ENCODE measurements at places on chromosomes 5 and 9.

DNA sequence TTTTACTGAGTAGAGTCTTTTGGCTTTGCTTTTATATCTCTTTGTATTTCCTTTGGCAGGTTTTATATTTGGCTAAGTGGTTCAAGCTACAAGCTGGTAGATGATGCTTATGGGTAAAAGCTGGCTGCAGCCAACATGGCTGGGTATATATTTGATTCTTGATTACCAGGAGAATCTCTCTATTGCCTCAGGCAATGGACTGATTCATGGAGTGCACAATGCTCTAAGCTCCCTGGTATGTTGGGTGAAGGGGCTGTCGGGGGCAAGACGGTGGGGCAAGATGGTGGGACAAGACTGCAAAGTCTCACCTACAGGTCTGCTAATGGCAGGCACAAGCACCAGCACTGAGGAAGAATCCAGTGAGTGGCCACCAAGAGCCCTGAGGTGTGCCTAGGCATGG is 366.6 kb downstream of the DMAC1 start:
- no peak for DNase-seq

DNA sequence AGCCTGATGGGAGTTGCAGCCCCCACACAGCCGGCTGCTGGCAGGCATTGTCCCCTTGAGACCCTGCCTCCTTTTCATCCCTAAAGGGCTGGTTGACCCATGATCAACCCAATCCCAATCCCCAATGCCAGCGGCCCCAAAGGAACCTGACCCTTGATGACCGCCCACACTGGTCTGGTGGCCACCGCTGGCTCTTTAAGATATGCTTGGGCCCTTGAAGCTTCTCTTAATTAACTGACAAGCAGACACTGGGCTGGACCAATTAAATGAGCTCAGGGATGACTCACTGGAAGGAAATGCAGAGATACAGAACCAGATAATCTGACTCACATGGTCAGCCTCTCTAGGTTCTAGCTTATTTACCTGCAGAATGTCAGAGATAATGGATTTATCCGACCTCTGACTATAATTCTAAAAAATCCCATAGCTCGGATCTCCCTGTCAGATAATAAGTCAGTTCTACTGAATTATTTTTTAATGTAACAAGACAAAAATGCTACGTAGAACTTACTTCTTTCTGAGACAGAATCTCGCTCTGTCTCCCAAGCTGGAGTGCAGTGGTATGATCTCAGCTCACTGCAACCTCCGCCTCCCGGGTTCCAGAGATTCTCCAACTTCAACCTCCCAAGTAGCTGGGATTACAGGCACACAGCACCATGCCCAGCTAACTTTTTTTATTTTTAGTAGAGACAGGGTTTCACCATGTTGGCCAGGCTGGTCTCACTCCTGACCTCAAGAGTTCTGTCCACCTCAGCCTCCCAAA is 11.1 kb upstream of the MLANA start:
- peak; percentile 7 for DNase-seq

DNA sequence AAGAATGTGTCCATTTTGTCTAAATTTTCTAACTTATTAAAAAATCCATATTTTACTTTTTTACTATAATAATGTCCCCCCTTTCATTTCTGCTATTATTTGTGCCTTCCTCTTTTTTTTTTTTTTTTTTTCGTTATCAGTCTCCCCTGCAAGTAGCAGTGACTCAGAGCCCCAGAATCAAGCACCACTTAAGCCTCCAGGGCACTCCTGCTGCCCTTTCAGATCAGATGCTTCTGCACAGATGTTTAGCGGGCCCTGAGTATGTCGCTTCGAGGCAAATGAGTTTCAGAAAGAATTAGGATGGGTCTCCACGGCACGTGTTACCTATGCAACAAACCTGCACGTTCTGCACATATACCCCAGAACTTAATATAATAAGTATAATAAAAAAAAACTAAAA is 11.7 kb downstream of the MED7 start:
- no peak for DNase-seq

- DNase-seq, result no peak
Observed at GRCh38 chr5:2111569-2112105, 228.9 kb upstream of the IRX4 start.

GRCh38 chr9:136648751-136649150 is 14.0 kb upstream of the EGFL7 start:
- no peak for DNase-seq

GRCh38 chr5:2373631-2374030 is 377.8 kb downstream of the IRX2 start:
- DNase-seq, result no peak

DNA sequence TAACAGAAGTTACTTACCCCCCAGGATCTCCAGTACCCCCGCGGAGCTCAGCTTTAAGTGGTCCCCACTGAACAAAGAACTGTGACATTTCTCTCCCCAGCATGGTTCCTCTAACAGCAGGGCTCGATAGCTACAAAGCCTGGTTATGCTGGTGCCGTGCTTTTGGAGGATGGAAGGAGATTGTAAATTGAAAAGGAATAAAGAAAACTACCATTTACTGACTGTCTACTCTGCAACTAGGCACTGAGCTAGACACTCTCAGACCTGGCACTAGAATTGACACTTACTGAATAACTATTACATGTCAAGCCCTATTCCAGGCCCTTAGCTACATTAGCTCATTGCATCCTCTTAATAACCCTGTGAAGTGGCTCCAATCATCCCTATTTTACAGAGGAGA is 145.3 kb downstream of the TTLL11 start:
- DNase-seq, result no peak

DNA sequence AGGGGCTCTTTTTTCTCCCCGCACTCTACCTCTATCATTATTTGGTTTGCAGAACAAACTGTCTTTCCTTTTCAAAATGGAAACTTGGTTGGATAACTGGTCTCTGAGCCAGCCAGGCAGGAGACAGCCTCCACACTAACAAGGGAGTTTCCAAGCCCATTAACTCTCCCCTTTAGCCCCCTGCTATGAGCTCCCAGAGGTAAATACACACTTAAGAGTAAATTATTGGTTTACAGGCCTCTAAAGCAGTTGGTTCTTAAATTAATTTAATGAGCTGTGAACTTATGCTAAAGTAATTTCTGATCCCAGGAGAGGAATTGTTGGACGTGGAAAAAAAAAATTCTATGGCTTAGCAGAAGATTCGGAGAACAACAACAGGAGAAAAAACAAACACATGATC is 30.3 kb downstream of the EPB41L4A start:
- no peak for DNase-seq

- peak; percentile 15 for DNase-seq
Observed at GRCh38 chr9:91500509-91501014, 76.9 kb upstream of the NFIL3 start.

DNA sequence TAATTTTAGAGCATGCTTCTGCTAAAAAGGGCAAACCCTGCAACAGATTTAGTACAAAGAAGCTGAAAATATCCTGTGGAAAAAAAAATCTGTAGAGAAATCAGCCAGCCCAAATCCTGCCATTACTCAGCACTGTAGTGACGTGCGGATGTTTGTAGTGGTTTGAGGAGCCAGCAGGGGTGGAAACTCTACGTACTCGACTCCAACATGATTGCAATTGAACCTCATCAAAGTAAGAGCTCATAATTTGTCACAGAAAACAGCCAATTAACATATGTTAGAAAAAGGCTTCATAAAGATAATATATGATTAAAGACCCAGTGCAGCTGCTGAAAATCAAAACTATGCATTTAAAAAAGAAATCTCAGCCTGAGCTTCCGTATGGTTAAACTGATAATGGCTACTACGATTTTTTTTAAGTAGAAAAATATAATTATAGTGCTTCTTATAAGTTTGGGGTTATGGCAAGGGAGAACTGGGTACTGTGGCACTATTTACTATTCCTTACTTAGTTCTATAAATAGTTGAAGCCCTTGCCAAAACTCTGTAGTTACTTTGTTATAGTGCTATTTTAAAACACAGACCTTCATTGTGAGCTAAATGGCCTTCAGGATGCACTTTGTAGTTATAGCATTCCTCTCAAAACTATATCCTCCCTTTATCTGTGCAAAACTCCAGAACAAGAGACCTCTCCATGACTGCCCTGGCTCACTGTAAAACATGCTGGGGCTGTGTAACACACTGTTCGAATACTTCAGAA is 49.4 kb downstream of the MEF2C start:
- peak; percentile 5 for DNase-seq

- no peak for DNase-seq
Observed at GRCh38 chr9:2465921-2466460, 155.6 kb upstream of the VLDLR start.

GRCh38 chr9:35615981-35616680 is 2.1 kb downstream of the CD72 start:
- DNase-seq, result no peak

GRCh38 chr9:111897601-111898137 is 1.1 kb downstream of the UGCG start:
- DNase-seq, result no peak

DNA sequence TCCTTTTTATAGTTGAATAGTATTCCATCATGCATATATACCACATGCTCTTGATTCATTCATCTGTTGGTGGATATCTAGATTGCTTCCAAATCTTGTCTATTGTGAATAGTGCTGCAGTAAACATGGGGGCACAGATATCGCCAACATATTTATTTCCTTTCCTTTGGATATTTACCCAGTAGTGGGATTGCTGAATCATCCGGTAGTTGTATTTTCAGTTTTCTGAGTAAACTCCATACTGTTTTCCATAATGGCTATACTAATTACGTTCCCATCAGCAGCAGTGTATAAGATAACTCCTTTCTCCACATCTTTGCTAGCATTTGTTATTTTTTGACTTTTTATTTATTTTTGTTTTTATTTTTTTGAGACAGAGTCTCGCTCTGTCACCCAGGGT is 3.3 kb downstream of the SNX2 start:
- DNase-seq, result no peak

DNA sequence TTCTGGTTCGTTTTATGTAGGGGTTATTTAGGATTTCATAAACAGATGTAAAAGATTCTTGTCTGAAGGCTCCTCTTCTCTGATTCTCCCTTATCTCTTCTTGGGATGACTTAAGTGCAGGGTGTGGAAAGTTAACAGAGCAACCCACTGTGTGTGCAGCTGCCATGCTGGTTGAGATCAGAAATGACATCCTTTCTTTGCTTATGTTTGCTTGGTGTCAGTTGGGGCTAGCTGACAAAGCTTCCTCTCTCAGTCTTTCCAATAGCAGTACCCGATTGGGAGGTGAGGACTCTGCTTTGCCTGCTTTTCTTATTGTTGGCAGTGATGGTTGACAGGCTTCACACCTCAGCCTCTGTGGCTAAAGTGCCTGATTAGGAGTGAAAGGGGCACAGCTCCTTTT is 26.5 kb downstream of the OGN start:
- DNase-seq, result no peak

DNA sequence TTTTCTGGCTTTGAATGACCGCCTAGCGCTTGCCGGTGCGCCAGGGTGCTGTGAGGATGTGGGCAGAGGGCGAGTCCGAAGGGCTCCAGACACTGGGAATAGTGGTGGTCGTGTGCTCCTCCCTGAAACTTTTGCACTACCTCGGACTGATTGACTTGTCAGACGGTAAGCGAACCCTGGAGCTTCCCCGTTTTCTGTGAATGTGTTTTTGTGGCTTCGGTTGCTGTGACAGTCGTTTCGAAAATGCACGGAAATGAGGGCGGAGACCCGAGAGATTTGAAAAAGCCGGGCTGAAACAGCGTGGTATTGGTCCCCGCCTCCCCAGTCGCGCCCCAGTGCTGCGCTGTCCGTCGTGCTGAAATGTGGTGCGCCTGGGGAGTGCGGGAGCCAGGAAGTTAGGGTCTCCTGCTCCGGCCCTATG is 102.5 kb upstream of the GABRP start:
- no peak for DNase-seq

DNA sequence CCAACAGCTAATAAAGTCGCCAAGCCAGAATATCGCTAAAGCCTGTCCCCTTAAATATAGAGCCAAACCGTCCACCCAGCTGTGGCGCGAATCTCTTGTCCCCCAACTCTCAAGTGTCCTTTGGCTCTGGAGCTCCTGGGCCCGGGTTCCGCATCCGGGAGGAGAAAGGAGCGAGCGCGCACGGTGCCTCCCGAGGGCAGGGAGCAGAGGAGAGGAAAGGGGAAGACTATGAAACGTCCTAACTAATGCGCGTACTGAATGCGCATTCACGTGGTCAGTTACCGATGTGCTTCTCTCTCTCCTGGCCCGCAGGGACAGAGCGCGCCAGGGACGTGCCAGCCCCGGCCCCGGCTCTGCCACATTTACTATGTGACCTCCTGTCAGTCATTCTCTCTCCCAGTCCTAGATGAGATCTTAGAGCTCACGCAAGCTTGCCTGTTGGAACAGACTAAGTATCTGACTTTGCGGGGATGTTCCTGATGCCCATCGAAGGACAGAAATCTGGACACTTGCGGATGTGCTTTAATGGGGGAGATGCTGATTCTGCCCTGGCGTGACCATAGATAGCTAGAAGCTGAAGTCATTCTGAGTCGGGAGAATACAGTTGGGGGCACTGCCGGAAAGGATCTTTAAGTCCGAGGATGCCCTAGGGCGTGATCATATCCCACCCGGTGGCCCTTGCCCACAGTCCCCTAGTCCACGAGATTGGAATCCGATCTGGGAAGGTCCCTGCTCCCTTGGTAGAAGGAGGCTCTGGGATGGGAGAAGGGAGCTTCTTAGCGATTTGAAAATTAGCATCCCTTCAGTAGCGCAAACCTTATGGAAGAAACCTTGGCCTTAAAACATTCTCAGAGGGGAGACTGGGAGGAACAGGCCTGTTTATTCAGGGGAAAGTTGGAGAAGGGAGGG is 5.7 kb upstream of the EBF1 start:
- DNase-seq, result no peak

- DNase-seq, result no peak
Observed at GRCh38 chr5:112419986-112420864, 1.1 kb upstream of the EPB41L4A start.

DNA sequence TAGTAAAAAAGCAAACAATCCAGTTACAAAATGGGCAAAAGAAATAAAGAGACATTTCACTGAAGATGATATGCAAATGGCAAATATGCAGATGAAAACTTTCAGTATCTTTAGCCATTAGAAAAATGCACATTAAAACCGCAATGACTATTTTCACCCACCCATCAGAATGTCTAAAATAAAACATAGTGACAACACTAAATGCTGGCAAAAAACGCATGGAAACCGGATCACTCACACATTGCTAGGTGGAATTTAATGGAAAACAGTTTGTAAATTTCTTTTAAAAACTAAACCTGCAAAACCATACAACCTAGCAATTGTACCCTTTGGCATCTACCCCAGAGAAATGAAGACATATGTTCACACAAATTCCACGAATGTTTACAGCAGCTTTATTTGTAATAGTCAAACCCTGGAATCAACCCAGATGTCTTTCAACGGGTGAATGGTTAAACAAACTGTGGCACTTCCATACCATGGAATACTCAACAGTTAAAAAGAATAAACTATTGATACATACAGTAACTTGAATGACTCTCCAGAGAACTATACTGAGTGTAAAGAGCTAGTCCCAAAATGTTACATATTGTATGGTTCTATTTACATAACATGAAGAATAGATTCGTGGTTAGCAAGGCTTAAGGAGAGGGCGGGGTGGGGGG is 17.2 kb upstream of the PAM start:
- no peak for DNase-seq

DNA sequence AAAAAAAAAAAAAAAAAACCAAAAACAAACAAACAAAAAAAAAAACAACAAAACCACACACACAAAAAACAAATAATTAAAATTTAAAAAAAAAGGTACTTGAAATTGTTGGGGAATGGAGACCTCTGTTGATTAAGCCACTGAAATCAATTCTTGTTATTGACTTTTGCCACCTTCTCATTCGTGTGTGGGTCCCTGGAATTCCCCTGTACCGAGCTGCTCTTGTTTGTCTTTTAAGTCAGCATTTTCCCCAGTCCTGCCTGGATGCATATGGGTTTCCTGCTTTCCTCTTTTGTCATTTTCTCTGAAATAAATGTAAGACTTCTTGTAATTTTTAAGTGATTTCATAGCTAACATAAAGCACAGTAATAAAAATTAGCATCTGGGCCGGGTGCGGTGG is 45.5 kb downstream of the GPBP1 start:
- no peak for DNase-seq
